Posterior cingulate gyrus (tissue), 11 donors: ENCODE measurements at places on chromosomes 1 and 21.
A peak's percentile ranks its signal among the peaks of the same experiment; 100 is the strongest.

- no peak for DNase-seq
These were observed 14.7 kb downstream of the PEX14 start for GRCh38 chr1:10489291-10490055.

DNA sequence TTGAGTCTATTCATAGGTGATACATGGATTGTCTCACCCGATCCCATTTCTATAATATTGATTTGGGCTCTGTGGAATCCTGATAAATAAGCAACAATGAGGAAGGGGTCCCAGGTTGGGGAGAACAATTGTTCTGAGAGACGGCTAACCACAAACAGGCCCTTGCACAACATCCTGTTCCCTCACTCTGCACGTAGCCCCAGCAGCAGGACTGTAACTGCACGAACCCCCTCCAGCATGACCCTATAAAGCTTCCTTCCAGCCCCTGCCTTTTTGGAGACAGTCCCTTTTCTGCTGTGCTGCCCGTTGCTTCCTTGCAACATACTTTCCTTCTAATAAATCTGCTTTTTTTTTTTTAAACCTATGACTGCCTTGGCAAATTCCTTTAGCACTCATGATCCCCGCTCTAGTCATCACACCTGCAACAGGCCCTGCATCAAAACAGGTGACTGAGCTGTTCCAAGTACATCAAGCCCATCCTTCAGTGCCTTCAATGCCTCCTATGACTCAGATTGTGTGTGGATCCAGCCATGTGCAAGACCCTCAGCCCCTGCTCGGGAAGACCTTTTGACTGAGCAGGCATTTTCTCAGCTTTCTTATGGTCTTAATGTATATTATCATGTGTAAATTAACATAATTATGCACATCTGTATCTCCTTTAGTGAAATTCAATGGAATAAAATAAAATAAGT, 63.7 kb upstream of the B3GALNT2 start:
- no peak for DNase-seq

GRCh38 chr1:154404511-154404931, 622 bp upstream of the IL6R start:
- DNase-seq, result no peak

DNA sequence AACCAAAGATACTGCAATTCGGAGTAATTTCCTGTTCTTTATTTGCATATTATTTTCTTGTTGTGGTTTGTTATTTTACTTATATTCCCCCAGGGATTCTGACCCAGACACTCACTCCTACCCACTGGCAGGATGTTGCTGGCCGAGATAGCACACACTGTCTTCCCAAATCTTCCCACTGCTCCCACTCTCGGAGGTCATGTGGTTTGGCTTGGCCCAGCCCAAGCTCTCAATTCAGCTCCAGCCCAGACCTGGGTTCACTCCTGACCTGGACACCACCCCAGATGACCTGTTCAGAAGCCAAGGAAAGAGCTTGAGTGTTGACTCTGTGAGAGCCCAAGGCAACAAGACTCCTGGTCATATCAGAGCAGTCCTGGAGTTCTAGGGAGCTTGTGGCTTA, 1.2 kb upstream of the FAM43B start:
- peak; percentile 40 for DNase-seq

DNA sequence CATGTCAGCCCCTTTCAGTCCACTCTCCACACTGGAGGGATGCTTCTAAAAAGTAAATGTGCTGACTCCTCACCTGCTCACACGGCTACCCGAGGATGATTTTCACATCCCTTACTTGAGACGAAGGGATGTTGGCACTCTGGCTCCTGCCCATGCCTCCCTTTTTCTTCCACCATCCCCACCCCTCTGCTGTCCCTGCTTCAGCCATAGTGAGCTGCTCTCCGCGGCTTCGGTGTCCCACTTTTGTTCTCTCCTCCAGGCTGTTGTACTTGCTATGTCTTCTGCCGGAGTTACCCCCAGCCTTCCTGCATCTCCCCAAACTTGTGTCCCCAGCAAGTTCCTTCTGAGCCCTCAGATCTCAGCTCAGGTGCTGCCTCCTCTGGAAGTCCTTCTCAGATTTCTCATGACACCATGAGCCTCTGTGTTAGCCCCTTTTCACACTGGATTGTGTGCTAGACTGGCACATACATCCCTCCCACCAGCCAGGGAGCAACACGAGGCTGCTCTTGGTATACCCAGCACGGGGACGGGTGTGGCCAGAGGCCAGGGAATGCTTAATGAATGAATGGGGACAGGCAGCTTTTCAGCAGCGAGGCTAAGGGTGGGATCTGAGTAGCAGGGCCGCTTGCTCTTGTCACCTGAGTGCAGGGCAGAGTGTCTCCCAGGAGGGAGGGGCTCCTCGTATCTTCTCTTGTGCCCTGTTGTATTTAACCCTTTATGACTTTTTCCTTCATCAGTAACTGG, 1.3 kb downstream of the ACOT11 start:
- no peak for DNase-seq

GRCh38 chr21:42629933-42630589, 23.4 kb upstream of the PDE9A start:
- DNase-seq, result no peak

- peak; percentile 16 for DNase-seq
These were observed 546 bp downstream of the DONSON start for GRCh38 chr21:33587792-33588484.

DNA sequence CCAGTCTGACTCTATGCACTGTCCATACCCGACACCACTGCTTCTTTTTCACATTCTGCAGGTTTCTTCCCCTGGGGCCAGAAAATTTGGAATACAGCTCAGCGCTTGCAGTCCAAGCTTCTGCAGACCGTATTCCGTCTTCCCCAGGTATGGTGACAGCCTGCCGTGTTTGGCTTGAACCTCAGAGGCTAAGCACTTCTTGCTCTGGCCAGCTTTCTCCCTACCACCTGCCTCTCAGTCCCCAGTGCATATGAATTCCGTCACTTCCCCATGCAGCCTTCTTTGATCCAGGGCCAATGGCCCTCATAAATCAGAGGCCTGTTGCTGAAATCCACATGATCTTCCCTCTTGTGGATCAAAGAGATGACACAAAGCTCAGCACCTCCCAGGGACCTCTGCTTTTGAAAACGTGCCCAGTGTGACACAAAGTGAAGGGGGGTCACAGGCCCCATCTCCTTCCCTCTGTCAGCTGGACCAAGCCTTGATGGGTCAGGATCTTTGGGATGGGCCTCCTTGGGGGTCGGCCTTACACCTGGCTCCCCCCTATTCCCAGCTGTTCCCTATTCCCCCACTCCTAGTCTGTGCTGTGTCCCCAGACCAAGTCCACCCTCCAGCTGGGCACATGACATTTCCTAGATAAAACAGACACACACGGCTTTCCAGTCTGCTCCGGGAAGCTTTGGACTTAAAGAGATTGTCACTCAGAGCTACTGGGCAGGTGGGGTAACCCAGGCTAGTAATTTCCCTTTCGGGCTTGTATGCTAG, 66.6 kb downstream of the HMGB4 start:
- DNase-seq, result no peak

- DNase-seq, result no peak
These were observed 21.3 kb downstream of the FMO2 start for GRCh38 chr1:171206204-171206977.

GRCh38 chr1:26854906-26855305, 8.0 kb upstream of the SFN start:
- no peak for DNase-seq

DNA sequence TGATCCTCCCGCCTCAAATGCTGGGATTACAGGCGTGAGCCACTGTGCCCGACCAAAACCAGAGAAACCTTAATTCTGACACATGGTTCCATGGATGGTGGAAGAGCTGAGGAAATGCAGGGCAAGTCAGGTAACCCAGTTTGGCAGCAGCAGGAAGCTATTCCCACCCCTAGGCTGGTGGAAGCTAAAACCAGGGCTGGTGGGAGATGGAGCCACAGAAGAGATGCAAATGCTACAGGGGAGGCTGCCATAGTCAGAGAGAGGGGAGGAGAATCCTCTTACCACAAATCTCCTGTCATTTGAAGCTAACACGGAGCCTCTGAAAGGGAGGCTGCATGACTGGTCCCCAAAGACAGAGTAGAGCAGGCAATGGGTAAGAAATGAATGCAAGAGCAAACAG, 4.1 kb upstream of the CDC42BPA start:
- DNase-seq, result no peak

GRCh38 chr1:78619803-78620579, at the start of gene IFI44L:
IFI44L (plus strand) TSS chr1:78620448; CDS start chr1:78627916, 7,468 bp downstream.
- no peak for DNase-seq

DNA sequence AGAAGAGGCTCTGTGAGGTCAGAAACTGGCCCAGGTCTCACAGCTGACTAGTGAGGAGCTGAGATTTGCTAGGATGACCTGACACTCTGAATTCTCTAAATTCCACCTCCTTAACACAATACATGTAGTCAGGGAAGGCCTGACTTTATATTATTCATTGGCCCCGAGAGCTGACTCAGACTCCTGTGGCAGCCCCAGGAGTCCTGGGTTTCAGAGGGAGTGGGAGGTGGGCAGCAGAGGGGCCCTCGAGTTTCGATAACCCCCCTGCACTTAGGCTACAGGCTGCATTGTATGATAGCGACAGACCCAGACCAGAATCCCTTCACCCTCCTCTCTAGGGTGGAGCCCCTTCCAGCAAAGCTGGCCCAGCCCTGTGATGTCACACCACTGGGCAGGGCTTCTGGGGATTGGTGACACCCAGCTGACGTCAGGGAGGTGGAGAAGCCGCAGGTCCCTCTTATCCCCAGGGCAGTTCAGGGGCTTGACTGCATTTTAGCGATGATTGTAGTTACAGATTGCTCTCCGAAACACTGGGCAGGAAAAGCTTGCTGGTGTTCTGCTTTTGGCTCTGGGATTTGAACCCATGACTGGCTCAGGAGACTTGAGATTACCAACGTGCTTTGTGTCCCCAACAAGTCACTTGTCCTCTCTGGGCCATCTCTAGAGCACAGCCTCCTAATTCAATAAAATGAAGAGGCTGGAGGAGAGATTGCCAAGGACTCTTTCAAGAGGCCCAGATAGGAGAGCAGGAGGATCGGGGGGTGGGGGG, 17.0 kb upstream of the GPR37L1 start:
- no peak for DNase-seq

DNA sequence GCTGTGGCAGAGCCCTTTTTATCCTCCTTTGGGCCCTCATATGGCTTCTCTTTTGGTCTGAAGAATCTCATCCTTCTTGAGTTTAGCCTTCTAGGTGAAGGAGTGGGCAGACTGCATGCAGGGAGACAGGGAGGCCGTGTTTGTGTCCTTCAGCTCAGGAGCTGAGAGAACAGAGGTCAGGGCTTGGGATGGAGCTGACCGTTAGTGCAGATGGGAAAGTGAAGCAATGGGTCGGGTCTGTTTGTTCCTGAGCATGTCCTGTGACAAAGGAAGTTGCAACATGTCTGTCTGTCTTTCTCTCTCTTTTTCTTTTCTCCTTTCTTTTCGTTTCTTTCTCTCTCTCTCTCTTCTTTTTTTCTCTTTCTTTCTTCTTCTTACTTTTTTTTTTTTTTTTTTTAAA, 14.9 kb downstream of the MAPKAPK2 start:
- no peak for DNase-seq

- no peak for DNase-seq
These were observed 27.2 kb upstream of the ATP1A1 start for GRCh38 chr1:116345843-116346242.

DNA sequence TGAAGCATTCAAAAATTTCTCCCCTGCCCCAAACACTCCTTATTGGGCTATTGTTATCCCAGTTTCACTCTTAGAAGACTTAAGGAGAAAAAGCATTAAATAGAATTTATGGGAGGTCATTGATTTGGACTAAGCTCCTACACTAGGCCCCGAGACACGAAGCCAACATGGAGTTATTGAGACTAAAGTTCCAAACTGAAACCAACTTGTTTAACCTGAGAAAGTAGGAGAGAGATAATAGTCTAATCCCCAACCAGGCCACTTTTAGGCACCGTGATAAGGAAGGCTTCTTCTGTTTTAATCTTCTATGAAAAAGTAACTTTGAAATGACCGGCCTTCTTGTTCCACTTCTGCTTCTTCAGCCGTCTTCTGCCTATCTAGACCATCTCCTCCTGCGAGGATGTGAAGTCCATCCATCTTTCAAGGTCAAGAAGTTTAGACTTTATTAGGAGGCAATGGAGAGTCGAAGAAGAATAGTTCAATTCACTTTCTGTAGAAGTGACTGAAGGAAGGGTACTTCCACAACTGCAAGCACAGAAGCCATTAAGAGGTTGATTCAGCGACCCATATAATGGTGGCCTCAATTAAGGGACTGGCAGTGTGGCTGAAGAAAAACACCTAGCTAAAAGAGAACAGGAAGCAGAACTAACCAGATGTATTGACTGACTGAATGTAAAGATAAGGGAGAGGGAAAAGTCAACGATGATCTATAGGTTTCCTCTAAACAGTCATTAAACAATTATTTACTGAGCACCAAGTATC, 428.8 kb downstream of the SMYD3 start:
- no peak for DNase-seq

GRCh38 chr1:169521226-169521625, 35.5 kb upstream of the SLC19A2 start:
- no peak for DNase-seq

DNA sequence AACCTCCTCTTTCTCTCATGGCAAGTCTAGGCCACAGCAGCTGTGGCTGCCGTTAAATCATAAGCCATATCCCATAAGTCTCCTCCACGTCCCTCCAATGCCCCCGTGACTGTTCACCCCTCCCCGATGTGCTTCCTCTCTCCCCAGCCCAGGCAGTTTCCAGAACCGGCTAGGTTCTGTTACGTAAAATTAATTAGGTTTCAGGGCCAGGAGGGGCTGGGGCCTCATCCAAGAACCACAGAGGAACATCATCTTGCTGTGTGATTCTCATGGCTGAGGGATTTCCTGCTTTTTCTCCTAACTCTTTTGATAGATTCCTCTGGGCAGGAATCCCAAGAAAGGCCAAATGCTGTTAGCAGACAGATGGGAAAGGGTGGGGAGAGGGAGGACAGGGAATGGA, 141.8 kb upstream of the AJAP1 start:
- no peak for DNase-seq

DNA sequence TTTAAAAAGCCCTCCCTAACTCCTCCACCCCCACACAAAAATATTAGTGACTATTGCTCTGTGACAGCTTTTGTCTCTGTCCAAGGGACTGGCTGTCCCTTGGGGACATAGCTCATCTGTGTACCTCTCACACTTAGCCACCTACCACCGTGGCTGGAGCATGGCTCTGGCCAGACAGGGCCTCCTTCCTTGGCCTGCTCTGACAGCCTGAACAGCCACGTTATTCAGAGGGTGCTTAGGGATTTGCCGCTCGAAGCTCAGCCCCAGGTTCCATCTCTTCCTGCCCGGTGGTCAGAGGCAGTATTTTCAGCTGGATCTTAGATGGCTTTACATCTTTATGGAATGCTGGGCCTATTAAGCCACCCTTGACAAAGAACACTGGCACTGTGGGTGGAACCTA, 6.1 kb upstream of the CELSR2 start:
- DNase-seq, result peak; percentile 55

- no peak for DNase-seq
These were observed 1.1 kb downstream of the GPR25 start for GRCh38 chr1:200873671-200874397.

GRCh38 chr1:75471252-75471651, 139.7 kb downstream of the SLC44A5 start:
- DNase-seq, result no peak

GRCh38 chr1:200660719-200661118, 9.0 kb downstream of the DDX59 start:
- no peak for DNase-seq

- no peak for DNase-seq
These were observed 9.2 kb downstream of the PTPRF start for GRCh38 chr1:43539726-43540434.

- no peak for DNase-seq
These were observed 470 bp upstream of the RTCA start for GRCh38 chr1:100265562-100265930.

GRCh38 chr1:203463469-203464062, 12.0 kb upstream of the PRELP start:
- DNase-seq, result no peak

- DNase-seq, result no peak
These were observed 913 bp upstream of the S1PR1 start for GRCh38 chr1:101235696-101236515.
